ENCODE measurements at places on chromosomes 2 and 18. TPM values are rescaled to one million over a fixed set of nuclear protein-coding genes. Genes with fewer than 3 reads are reported as not detected.

The TSPYL6 gene
- not detected for total RNA-seq

DNA sequence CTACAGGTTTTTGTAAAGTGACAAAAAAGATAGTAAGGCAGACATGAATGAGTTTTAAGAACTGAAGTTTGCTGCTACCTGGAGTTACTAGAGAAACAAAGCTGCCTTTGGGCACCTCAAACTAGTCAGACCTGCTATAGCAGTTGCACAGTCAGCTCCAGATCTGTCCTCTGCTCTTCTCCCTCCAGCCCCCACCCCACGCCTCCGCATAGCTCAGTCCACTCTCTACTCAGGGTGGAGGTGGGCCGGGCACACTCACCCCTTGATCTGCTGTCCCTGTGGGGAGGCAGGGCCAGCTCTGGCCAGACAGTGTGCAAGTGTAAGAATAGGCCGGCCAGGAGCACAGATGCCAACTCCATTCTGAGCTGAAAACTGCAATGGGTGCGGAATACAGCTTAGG lies 4.1 kb downstream of the SERTAD2 start:
- DNase-seq, result no peak

DNA sequence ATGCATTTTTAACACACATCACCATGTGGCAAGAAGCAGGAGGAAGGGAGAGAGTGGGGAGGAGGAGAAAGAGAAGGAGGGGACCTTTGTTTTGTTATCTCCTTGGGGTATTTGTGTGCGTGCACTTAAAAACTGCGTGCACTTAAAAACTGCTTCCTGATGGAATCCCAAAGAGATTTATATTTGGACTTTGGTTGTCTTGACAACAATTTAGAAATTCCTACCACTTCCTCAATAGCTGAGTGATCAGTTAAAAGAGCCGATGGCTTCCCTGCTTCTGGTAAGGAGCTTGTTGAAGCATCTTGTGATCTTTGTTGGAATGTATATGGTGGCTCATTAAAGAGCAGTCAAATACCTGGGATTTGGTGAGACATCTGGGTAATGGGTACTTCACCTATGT lies 4.5 kb downstream of the RAB31 start:
- no peak for DNase-seq

The SKOR2 gene
- total RNA-seq, result not detected

The PRADC1 gene
- total RNA-seq, result 8.3 TPM

DNA sequence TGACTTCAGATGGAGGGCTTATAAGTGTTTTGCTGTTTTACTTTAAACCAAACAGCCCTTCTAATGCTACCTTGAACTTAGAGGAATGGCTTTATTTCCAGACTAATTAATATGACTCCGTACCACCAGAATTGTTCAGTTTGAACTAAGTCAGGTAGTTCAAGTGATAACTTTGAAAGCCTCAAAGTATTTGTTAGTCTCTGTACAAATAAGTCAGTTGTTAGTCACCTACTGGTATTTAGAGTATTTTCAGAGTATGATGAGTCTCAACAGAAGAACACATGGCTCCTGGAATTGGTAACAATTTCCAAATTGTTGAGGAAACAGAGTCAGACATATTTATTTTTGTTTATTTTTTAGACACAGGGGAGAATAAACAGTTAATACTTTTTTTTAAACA lies 381.8 kb upstream of the NRXN1 start:
- DNase-seq, result no peak

DNA sequence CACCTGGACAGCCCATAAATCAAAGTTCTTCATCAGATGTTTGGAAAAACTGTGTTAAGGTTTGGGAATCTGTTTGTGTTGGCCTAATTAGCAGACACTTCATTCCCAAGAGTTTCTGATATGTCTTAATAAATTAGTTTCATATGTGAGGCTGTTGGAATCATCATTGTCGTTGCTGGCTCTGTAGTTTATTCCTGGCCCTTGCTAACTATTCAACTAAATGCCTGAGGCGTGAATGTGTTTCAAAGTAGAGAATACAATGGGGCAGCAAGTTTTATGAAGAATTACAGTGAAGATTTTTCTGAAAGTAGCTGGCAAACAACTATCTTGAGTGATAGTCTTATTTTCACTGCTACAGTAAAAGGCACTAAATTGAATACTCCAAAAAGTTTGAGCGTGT lies 141.1 kb downstream of the PARD3B start:
- no peak for DNase-seq

DNA sequence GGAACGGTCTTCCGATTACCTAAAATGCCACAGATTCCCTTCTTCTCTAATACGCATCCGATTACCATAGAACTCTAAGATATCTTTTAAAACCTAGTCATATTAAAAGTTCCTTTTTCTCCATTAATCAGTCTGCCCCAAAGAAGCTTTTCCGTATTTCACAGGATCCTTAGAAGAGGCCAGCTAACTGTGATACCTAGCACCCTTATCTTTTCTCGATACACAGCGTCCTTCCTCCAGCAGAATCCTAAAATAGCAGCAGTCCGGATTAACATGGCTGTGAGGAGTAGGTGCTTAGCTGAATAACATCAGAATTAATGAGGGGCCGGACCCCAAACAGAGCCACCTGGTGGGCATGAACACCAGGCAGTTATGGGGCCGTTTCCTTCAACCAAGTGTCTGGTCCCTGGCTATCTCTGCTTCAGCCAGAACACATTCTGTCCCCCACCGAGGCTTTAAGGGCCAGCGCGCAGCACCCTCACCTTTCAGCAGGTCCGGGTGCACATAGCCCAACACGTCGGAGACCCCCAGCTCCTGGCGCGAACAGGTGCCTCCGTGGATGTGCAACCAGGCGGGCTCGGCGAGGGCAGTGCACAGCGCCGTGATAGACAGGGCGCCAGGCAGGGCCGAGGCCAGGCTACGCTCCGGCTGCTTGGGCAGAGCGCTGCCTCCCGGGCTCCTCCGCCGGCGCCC lies 995 bp downstream of the TMEM127 start:
- DNase-seq, result peak; percentile 28

- no peak for DNase-seq
These were observed 118.9 kb downstream of the TMEM182 start for GRCh38 chr2:102880731-102881130.

GRCh38 chr2:96241227-96241626 lies 24.6 kb downstream of the TMEM127 start:
- no peak for DNase-seq

The HK2 gene
- 45.6 TPM for total RNA-seq

The FAM237A gene
- not detected for total RNA-seq

- DNase-seq, result peak; percentile 28
These were observed 36.9 kb upstream of the MEX3C start for GRCh38 chr18:51234117-51235008.

The ADAM23 gene
- 4.4 TPM for total RNA-seq

The CYP27C1 gene
- total RNA-seq, result 3.0 TPM

GRCh38 chr2:119354860-119355259 lies 11.8 kb downstream of the C2orf76 start:
- DNase-seq, result no peak

DNA sequence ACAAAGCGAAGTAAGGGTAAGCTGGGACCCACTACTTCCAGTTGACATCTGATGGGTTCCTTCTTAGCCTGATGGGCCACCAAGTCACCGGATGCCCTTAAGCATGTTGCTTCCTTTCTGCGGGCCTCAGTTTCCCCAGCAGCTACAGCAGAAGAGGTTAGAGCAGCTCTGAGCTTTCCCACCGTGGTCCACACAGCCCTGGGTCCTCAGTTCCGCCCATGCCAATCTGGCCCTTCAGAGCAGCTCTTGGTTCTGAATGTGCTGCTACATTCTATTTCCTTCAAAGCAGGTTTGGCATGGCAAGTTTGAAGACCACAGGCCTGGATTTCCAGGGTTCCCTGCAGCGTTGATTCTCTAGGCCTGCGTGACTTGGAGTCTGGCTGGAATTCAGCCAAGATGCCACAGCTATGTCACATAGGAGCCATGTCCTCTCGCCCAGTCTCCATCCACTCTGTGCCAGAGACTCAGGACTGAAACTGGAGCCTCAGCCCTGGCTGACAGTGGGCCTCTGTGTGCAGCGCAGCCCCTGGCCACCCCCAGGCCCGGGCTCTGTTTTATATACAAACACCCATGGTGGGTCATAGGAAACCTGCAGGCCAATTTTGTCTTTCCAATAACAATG lies 79.6 kb downstream of the TFCP2L1 start:
- no peak for DNase-seq

- DNase-seq, result peak; percentile 27
These were observed 142.0 kb downstream of the TSN start for GRCh38 chr2:121897335-121897970.

DNA sequence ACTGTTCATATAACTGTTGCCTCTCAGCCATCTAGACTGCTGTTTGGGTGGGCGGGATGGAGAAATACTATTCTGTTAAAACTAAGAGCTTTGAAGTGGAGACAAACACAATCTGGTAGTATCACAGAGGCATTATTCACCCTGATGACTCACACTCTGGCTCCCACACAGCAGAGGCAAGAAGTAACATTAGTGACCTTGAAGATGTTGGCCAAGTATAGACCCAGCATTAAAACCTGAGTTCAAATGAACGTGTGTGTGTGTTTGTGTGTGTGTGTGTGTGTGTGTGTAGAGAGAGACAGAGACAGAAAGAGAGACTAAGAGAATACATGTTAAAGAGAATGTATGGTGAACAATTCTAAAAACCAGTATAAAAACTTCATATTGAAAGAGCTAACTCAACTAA lies 22.5 kb upstream of the ACVR1 start:
- DNase-seq, result peak; percentile 38

DNA sequence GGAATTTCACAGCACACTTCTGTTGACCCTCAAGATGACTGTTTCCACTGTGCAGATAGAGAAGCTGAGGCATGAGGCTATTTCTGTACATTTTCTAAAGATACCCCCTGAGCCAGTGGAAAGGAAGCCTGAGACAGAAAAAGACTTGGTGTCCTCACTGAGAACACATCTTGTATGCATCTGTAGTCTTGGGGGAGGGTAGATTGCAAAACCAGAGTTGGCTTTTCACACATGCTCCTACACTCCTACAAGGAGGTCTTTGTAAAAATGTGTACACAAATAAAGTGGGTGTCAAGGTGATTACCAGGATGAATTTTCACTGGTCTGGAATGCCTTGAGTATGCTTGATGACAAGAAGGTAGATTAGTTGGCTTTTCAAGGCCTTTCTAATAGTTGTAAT lies 98.0 kb downstream of the KCTD18 start:
- DNase-seq, result no peak

- no peak for DNase-seq
These were observed 18.6 kb downstream of the IAH1 start for GRCh38 chr2:9492927-9493326.

DNA sequence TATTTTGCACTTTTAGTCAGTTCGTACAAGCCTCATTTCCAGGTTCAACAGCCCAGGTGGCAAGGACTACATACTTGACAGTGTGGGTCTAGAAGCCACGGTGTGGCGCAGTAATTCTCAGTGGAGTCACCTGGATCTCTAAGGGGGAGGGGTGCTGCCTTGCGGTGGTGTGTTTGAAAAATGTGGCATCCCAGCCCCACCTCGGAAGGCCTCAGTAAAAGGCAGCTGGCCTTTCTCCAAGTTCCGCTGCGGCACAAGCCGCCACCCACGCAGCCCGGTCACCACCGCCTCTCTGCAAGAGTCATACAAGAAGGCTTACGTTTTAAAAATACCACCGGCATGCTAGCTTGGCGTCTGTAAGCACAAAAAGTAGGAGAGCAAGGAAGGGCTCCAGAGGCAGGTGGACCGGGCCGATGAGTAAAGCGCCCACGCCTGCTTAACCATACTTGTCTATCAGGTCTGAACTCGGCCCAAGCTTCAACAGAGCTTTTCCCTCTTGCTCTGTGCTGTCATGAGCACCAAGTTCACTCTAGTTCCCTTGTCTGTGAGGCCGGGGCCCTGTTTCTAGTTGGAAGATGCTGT lies 49.5 kb downstream of the SPRED2 start:
- peak; percentile 95 for DNase-seq

The RIT2 gene
- total RNA-seq, result not detected

GRCh38 chr2:60794271-60794863 lies 38.3 kb downstream of the PAPOLG start:
- no peak for DNase-seq

The RFX8 gene
- total RNA-seq, result not detected

- DNase-seq, result peak; percentile 84
These were observed 83.1 kb downstream of the CDC42EP3 start for GRCh38 chr2:37588316-37588777.

DNA sequence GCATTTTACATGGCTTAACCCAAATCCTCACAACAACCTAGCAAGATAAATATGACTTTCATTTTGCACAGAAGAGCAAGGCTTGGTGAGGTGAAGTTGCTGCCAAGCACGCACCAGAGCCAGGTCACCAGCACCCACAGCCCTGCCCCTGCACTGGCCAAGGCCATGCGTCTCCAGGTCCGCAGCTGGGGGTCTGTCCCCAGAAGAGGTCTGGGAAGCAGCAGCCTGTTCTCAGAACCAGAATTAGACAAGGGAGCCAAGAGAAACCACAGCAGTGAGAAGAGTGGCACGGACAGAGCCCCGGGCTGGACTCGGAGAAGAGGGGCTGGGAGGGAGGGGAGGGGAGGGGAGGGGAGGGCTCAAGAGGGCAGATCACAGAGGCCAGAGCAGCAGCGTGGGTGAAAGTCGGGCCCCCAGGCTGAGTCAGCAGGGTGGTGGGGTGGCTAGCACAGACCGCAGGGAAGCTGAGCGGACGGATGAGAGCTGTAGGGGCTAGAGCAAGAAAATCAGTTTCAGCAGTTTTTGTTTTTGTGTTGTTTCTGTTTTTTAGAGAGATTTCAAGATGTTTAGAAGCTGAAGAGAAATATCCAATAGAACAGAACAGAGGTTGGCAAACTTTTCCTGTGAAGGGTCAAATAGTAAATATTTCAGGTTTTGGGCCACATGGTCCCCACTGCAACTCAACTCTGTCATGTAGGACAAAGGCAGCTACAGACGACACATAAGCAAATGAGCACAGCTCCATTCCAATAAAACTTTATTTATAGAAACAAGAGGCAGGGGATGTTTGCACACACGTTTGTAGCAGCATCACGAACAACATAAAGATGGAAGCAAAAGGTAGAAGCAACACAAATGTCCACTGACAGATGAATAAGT lies 7.4 kb upstream of the MTERF4 start:
- DNase-seq, result no peak

DNA sequence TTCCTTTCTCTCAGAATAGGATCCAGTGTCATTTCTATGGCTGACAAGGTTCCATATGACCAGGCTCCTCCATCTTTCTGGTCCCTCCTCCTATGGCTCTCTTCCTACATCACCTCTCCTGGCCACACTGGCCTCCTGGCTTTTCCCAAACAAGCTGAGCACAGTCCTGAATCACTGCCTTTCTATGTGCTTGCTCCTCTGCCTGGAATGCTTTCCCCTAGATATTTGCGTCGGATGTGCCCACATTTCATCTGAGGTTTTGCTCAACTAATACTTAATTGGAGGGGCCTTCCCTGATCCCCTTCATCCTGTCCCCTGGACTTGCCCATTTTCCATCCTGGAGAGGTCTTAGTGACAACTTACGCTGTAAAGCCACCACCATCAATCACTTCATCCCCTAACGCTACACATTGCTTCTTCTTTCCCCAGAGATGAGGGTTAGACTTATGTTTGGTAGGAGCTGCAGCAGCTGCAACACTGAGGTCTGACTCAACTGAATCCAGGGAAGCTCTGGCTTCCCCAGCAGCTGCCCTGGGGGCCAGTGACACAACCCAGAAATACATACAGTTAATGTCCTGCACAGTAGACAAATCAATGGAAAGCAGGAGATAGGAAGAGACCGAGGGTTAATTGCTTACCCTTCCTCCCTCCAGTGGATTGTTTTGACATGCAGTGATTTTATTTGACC lies 42.9 kb downstream of the QPCT start:
- no peak for DNase-seq

The POTEJ gene
- not detected for total RNA-seq

GRCh38 chr2:9430316-9431293 lies 7.2 kb downstream of the CPSF3 start:
- no peak for DNase-seq

GRCh38 chr18:76491776-76492668 lies 3.0 kb downstream of the ZNF516 start:
- DNase-seq, result peak; percentile 39

The FAM110C gene
- total RNA-seq, result 7.7 TPM

The SLC4A5 gene
- 0.84 TPM for total RNA-seq

All from Caki2 (cell line).